ENCODE measurements at places on chromosomes 4 and X.

DNA sequence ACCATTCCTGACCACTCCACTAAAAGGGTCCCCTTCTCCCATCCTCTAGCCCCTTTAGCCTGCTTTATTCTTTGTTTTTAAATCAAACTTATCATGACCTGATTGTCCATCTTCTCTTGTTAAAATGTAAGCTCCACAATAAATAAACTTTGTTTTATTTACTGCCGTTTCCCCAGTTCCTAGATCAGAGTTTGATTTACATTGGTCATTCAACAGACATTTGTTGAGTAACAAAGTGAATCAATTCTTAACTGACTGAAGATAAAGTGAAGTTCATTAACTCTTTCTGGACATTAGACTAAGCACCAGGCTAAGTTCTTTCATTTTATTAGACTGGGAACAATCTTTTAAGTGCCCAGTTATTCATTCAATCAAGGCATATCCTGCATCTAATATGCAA, 263.2 kb upstream of the FTHL17 start:
- no peak for DNase-seq

GRCh38 chrX:115606861-115607260, 45.9 kb downstream of the PLS3 start:
- no peak for DNase-seq

DNA sequence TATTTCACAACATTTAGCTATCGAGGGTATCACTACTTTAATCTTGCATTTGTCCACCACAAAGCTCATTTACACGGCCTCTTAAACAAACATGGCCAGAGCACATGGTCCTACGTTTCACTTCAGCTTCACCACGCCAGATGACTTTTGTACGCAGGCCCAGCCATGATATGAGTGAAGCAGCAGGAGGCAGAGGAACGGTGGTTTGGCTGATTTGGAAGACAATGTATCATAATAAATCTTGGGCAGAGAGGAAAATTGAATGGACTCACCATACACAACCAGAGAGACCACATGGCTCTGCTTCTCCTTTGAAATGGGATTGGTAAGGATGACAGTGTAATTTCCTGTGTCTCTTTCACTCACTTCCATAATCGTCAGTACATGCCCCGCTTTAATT, 15.3 kb downstream of the KDR start:
- DNase-seq = no peak

- no peak for DNase-seq
Observed at GRCh38 chrX:40773809-40774208, 38.5 kb upstream of the MED14 start.

- no peak for DNase-seq
Observed at GRCh38 chr4:123190176-123190575, 206.4 kb upstream of the SPRY1 start.
